ENCODE measurements at places on chromosomes 4 and X.

GRCh38 chr4:40954088-40954668 is 204.4 kb downstream of the NSUN7 start:
- DNase-seq = no peak

- no peak for DNase-seq
Observed at GRCh38 chr4:155972098-155972497, 18.4 kb upstream of the CTSO start.

- DNase-seq = no peak
Observed at GRCh38 chrX:154026136-154027021, 6.7 kb upstream of the IRAK1 start.

DNA sequence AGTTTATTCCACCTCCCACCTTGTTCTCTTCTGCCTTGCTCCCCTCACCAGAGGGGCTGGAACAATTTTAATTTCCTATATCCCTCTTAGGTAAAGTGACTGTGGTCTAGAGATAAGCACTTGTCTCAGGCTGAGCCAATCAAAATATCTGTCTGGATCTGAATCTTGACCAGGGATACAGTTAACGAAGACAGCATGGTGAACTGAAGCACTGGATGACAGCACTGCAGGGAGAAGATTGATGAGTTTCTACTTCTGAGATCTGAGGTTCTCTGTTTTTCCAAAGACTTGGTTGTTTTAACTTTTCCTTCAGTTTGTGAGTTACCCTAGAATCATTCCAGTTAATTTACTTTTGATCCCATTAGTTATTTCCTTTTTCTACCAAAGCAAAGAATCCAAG is 13.2 kb downstream of the GNPDA2 start:
- DNase-seq = no peak

GRCh38 chrX:124960454-124960853 is 359.2 kb upstream of the TEX13C start:
- no peak for DNase-seq

GRCh38 chrX:13360146-13360545 is 40.3 kb upstream of the ATXN3L start:
- DNase-seq = no peak

DNA sequence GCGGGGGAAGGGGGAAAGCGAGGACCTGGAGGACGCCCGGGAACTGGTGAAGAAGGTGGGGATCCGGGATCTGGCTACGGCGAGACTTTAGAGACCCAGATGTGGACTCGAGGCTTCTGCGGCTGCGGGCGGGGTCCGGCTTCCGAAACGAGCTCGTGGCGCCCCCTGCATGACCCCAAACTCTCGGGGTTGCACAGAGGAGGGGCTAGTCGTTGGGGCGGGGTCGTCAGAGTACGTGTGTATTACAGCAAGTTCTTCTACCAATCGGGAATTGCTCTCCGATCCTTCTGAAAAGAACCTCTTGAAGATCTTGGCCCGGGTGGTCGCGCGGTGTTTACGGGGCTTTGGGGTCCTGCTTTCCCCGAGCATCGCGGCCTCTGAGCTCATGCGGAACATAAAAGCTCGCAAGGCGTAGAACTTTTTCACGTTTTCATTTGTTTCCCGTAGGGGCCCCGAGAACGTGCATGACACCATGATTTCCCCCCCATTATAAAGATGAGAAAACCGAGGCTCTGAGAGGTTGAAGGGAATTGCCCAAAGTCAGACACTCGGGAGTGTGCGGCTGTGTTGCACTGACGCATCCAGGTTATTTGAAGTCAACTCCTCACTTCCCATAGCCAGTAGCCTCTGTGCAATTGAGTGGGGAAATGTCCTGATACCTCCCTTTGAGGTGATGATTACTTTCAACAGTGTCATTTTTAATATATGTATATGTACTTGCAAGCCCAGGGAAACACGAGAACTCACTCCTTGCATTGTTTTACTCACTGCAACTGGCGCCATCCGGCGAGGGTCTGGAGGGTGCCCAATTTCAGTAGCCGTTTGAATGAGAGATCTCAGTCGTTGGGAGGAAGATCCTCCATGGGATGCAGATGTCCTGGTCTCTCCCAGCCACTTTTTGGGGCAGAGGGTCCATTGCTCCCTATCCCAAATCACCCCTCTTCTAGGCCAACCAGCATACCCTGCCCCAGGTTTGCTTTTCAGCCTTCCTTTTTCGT is at the start of gene BEND4:
Gene BEND4 (minus strand): TSS at position 149 of the 998 bp plus-strand sequence. CDS start 512 bp downstream, outside the sequence.
- DNase-seq = no peak

Data from vagina (tissue), 2 donors.